Inflammatory macrophage (primary cell): ENCODE measurements at places on chromosomes 2 and 18.

DNA sequence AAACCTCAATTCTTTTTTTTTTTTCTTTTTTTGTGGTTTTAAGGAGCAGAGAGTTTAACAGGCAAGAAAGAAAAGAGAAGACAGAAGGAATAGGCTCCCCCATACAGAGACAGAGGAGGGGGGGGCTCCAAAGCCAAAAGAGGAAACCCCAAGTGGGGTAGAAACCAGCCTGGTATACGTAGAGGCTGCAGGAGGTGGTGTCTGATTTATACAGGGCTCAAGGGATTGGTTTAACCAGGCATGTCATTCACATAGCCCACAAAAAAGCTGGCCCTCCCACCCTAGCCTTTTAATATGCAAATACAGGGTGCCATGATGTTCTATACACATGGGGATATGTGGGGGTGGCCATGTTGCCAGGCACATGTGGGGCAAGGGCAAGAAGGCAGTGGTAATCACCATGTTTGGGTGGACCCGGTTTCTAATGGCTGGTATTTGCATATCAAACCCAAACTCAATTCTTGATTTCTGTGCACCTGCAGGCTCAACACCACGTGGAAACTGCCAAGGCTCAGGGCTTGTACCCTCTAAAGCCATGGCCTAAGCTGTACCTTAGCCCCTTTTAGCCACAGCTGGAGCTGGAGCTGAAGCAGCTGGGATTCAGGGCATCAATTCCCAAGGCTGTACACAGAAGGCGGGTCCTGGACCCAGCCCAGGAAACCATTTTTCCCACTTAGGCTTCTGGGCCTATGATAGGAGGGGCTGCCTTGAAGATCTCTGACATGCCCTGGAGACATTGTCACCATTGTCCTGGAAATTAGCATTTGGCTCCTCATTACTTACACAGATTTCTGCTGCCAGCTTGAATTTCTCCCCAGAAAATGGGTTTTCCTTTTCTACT lies 170.3 kb downstream of the MAIP1 start:
- DNase-seq, result no peak

- DNase-seq, result no peak
Measured at GRCh38 chr2:113755035-113755834, 1.2 kb downstream of the SLC35F5 start.

DNA sequence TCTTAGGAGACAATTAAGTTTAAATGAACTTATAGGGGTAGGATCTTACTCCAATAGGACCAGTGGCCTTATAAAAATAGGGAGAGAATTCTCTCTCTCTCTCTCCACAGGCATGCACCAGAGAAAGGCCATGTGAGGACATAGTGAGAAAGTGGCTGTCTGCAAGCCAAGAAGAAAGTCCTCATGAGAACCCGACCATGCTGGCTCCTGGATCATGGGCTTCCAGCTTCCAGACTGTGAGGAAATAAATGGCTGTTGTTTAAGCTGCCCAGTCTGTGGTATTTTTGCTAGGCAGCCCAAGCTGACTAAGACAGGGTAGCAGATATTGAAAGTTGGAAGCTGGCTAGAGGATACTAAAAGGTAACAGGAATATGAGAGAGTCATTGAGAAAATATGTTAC lies 454.0 kb downstream of the NBAS start:
- no peak for DNase-seq

- DNase-seq, result no peak
Measured at GRCh38 chr2:9143264-9143815, 63.3 kb upstream of the ASAP2 start.

DNA sequence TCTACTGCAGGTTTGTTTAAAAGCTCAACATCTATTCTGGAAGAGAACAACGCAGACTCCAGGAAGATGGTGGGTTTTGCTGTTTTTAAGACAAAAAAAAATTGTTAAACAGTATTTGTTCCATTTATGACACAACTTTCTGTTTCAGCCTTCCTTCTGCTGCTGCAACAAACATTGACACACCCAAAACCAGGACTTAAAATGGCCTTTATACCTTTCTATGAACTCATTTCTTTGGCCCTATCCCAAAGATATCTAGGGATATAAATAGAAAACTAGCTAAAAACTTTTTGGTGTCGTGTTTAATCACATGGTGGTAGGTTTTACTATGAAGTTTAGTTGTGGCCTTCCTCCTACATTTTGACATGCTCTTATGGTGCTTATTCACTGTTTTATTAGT lies 964 bp upstream of the GALNT3 start:
- DNase-seq, result peak; percentile 27

- DNase-seq, result peak; percentile 1
Measured at GRCh38 chr2:143433251-143433650, 304.0 kb downstream of the ARHGAP15 start.

DNA sequence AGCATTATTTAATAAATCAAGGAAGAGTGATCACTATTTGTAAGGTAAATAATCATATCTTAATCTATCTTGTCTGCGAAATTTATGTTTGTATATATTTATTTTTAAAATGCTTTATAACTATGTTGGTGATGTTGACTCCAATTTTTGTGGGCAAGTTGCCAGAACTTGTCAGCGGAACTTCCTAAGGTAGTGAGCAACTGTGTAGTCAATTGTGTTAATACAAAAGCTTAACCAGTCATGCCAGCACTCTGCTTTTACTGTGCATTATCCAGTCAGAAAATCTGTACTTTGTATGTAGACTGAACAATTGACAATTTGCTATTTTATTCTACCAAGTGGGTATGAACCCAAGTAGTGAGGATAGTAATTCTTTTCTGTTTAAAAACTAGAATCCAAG lies 61.9 kb upstream of the RND3 start:
- no peak for DNase-seq

- DNase-seq, result peak; percentile 71
Measured at GRCh38 chr2:222960126-222960525, 91.9 kb upstream of the KCNE4 start.

DNA sequence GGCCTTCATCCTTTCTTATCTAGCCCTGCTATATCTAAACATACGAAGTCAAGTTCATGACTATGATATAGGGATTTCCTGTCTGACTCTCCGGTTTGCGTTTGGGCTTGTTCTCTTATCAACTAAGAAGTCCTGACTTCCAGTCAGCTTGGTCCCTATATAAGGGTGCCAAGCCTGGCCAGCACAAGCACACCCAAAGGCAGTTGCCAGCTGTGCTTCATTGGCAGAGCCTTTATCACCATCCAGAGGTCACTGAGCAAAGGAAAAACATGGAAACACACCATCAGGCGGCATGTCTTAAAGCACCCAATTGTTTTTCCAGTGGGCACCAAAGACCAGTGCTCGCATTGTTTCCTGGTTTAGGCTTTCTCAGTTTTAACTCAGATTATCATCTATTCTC lies 72.7 kb downstream of the FEZ2 start:
- DNase-seq, result no peak
